Epithelial cell of proximal tubule (primary cell): ENCODE measurements at places on chromosomes 13 and 19.
A peak's percentile ranks its signal among the peaks of the same experiment; 100 is the strongest.

DNA sequence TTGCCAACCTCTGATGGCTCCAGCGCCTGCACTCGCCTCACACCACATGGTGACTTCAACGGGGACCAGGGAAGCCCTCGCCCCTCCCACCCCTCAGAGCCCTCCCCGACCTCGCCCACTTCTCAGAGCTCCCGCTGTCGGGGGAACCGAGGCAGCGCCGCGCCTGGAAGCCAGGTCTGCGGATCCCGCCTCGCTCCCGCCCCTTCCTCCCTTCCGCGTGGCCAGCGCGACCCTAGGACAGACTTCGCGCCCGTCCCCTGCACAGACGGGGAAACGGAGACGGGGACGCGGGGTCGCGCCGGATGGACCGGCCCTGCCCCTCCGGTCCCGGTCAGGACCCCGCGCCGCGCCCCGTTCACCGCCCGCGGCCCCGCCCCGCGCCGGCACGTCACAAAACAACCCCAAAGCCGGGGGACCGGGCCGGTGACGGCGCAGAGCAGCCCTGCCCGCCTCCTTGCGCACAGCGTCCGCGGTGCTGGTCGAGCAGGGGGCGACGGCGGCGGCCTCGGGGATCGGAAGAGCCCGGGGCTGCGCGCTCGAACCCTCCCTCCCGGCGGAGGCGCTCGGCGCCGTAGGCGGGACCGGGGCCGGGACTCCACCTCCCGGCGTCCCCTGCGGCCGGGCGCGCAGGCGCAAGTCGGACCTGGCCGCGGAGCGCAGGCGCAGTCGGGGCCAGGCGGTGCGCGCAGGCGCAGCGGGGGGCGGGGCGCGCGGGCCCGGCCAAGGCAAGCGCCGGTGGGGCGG lies 379 bp upstream of the CDC34 start:
- DNase-seq, result no peak

DNA sequence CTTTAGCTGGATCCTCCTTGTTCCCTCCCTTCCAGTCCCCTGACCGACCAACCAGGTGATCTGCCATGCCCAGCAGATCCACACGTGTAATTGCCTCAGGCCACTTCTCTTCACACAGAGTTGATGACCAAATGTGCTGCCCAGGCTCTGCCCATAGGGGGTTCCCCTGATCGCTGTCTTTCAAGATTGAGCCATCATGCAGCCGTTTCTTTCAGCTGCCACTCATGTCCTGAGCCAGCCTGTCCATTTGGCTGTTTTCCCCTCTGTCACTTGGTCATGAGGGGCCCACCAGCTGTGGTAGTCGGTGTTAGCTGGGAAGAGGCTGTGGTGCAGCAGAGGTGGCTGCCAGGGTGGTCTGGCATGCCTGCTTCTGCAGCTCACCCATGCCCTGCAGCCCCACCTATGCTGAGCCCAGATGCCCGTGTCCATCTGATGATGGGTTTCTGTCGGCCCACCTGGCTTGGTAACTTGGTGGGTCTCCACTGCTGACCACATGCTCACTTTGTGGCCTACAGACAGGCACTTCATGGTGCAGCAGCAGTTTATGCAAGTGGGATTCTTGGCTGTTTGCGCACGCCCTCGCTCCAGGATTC lies 35.6 kb upstream of the GPR183 start:
- no peak for DNase-seq

DNA sequence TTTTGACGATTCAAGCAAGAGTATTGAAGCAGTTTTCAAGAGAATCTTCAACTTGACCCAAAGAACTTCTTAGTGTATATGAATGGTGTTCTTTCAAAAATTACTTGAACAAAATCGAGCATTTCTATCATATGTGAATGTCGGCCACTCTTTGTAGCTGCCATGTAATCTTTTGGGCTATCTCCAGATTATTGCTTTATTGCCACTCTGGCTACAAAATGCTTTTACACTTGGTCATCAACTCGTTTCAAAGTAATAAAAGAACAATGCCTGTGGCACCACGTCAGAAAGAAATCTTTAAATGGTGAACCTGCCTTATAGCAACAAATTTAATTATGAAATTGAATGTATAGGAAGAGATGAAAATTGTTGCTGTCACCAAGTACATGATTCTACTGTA lies 834.5 kb downstream of the GPC5 start:
- no peak for DNase-seq

DNA sequence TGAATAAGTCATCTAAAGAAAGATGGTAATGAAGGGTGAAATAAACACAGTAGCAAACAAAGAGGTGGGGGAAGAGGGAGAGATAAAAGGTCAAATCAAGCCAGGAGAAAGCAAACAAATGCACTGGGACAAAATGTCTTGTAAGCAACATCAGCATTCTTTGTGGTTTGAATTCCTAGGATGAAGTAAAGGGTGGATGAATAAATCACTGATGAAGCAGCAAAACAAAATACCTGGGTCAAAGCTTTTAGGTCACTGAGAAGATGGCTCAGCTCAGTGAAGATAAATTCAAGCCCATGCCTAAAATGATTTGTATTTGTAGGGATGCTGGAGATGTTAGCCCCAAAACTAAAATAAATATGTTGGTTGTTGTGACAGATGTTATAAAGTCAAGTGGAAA lies 86.5 kb upstream of the FBXL3 start:
- DNase-seq, result peak; percentile 80

DNA sequence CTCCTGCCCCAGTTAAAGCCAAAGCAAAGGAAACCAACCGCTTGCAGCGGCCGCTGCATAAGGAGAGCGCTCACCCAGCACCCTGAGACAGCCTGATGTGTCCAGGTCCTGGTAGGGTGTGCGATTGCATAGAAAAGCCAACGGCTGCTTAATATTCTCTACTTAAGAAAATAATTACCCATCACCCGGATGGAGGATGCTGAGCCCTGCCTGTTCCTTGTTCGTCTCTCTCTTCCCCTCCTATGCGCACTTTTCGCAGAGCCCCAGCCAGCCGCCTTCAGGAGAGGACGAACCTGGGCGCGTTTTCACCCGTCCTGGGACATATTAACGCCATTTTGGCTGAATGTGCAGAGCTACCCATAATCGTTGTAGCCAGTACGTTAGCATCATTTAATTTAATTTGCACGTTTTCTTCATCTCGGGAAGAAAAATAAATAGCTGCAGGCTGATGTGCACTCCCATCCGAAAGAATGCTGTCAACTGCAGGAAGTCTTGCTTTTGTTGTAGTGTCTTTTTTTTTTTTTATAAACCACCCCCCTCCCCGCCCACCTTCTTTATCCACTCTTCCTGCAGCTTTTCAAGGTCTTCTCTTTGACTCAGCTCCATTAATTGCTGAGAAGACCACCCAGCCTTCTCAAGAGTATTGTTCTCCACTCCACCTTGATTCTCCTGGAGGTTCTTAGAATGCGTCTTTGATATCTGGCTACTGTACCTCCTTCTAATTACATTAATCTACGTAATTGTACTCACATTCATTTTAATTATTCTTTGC lies 214.5 kb downstream of the TEX29 start:
- DNase-seq, result no peak

DNA sequence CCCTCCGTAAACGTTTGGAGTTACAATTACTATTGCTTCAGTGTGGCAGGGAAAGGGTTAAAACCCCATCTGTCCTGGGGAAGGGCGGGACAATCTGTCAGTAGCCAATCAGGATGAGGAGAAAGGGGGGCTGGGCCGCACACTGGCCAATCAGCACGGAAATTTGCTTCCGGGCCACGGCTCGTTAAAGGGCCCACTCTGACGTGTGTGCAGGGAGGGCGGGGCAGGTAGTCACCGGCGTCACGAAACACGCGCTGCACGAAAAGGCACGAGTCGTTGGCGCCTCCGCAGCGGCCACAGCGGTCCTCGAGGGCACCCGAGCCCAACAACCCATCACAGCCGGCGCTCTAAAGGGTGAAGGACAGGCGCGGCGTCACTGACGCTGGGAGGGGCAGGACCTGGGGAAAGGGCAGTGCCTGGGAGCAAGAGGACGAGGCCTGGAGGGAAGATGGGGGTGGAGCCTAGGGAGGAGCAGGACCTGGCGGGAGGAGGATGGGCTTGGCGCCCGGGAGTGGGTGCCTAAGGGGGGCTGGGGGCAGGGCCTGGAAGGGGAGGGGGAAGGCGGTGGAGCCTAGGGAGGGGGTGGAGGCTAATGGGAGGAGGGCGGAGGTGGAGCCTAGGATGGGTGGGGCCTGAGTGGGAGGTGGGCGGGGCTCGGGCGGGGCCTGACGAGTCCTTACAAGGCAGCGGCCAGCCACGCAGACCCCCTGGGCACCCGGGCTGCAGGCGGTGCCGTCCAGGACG lies 4.9 kb downstream of the ADAMTSL5 start:
- peak; percentile 72 for DNase-seq

DNA sequence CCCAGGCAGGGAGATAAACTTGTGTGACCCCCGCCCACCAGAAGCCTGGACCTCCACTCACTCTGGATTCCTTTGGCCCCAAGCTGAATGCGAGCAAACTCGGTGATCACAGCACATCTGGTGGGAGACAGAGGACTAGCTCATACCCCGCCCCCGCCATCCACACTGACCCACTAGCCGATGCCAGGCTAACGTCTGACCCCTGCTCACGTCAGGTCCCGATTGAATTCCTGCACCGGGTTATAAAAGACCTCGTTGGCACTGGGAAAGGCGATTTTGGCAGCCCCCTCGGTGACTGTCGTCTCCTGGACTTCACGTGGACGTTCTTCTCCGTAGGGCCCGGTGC lies 631 bp downstream of the TRMT1 start:
- DNase-seq, result no peak

GRCh38 chr19:3984908-3985642 lies at the start of gene EEF2:
EEF2 (minus strand) TSS chr19:3985463; CDS start chr19:3985380, 83 bp downstream.
- DNase-seq, result no peak

GRCh38 chr19:40601134-40601974 lies at the start of gene LTBP4:
LTBP4 (plus strand) TSS chr19:40601369; CDS start chr19:40601388, 19 bp downstream.
- no peak for DNase-seq

DNA sequence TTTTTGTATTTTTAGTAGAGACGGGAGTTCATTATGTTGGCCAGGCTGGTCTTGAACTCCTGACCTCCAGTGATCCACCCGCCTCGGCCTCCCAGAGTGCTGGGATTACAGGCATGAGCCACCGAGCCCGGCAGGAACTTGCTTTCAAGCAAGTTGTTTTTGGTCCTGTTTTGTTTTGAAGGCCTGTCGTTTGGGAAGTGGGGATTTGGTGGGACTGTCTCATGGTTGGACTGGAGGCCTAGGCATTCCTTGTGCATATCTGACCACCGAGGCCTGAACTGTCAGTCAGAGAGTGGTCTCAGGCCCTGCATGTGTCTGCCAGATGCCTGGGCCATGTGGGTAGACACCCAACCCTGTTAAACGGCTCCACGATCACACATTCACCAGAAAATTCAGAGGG lies 26.3 kb downstream of the UBXN6 start:
- no peak for DNase-seq

GRCh38 chr19:2524840-2525723 lies 49.2 kb downstream of the GADD45B start:
- DNase-seq, result no peak

DNA sequence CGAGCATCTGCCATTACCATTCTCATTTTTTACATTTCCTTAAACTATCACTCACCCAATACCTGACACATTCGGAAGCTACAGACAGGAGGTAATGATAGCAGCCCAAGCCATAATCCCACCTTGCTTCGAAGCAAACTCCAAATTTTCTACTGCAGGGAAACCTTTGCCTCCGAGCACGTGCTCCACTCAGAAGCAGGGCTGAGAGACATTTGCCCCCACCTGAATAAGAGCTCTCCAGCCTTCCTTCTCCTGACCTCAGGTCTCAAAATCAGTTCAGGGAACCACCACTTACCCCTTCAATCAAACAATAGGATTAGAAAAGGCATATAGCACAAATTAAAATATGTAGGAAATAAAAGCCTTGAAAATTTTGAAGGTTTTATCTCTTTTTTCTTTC lies 2.3 kb upstream of the DACH1 start:
- DNase-seq, result no peak

DNA sequence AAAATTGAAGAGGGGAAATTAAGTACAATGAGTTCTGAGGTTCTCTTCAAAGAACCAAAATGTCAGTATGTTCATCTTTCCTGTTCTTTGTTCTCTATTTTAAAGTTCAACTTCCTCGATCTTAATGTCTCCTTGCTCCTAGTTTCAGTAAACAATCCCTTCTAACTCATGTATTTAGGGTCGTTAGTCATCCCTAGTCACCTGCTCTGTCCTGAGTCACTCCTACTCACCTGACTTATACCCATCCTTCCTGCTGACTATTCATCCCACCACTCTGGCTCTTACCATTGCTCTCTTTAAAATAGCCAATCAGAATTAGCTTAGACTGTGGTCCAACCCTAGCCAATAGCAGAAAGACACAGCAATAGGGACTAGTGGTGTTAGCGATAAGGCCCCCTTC lies 24.3 kb downstream of the ZNF90 start:
- DNase-seq, result no peak

DNA sequence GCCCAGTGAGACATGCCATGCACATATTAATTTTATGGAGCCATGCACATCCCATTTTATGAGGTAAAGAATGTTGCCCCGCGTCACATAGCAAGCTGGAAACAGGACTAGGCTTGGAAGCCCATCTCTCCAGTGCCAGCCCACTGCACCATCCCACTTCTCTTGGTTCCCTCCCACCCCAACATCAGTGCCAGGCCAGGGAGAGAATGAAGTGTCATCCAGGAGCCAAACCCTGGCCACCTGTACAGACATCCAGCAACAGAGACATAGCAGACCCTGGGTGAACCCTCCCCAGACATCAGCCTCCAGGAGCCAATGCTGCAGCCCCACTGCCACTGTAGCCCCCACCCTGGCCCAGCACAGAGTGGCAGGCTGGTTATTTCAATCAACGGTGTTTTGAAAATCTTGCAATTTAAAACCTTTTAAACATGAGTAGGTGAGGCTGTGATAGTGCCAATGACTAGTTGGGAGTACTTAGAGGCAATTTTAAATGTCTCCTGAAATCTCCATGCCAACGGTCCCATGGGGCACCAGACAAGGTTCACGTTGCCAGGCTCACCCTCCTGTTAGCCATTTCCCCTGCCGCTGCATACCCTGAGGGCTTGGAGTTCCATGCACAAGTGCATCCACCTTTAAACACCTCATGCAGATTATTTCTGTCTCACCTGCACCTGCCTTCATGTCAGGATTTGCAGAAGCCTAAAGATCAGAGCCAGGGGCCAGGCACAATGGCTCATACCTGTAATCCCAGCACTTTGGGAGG lies 34.7 kb downstream of the VSTM2B start:
- DNase-seq, result no peak

GRCh38 chr19:46192992-46193650 lies 36.4 kb upstream of the IGFL1 start:
- DNase-seq, result no peak

GRCh38 chr13:64327505-64328194 lies 2902.5 kb downstream of the PCDH9 start:
- DNase-seq, result no peak

- DNase-seq, result no peak
Measured at GRCh38 chr13:67643516-67644055, 413.4 kb upstream of the PCDH9 start.

DNA sequence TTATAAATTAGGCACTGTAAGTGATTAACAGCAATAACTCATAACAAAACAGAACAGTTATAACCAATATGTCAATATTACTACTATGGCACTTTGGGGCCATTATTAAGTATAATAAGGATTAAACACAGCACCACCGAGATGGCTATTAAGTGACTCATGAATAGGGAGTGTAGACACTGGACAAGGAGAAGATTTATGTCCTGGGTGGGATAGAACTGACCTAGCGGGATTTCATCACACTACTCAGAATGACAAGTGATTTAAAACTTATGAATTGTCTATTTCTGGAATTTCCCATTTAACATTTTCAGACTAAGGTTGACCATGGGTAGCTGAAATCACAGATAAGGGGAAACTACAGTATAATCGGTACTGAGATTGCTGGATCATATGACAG lies 79.0 kb upstream of the SLC7A1 start:
- no peak for DNase-seq
